ENCODE measurements at places on chromosomes 4 and X.

DNA sequence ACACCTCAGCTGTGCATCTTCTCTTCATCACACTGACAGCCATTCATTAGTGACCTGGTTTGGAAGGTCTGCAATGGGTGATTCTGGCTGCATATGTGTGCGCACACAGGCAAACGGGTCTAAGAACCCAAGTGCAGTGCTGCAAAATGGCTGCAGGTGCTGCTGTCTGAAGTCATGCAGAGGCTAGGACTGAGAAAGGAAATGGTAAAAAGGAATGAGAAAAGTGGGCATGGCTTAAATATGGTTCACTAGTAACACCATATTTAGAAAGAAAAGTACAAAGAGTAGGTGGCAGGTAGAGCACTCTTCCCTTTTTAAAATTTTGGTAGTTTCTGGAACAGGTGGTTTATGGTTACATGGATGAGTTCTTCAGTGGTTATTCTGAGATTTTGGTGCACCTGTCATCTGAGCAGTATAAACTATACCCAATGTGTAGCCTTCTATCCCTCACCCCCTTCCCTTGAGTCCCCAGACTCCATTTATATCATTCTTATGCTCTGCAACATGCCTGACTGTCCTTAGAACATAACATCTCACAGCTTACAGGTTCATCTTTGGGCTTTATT is 78.4 kb downstream of the CCNG2 start:
- DNase-seq: no peak

- no peak for DNase-seq
These were observed 30.1 kb upstream of the GPRIN3 start for GRCh38 chr4:89337681-89338080.

- DNase-seq: no peak
These were observed 38.3 kb downstream of the GPAT3 start for GRCh38 chr4:83574247-83574646.

GRCh38 chrX:40019541-40019940 is 78.2 kb downstream of the BCOR start:
- no peak for DNase-seq

DNA sequence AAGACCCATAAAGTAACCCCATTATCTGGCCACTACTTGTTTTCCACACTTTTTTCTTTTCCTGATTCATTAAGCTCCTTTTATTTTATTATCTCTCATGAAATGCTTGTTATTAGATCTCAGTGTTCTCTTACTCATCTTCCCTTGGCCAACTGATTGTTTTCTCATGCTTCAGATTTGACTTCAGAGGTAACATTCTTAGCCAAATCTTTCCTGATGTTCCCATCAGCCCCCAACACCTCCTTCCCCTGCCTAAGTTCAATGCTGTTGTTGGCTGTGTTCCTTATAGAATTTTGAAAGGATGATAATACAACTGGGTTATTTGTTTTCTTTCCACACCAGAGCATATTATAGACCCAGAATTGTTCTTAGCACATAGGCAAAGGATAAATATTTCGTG is 75.6 kb downstream of the BMPR1B start:
- DNase-seq: no peak

- no peak for DNase-seq
These were observed 284.3 kb downstream of the SLC7A11 start for GRCh38 chr4:137957806-137958205.

Measured in COR-L47 (cell line).